ENCODE measurements at places on chromosomes 16 and 17.
A peak's percentile ranks its signal among the peaks of the same experiment; 100 is the strongest.

DNA sequence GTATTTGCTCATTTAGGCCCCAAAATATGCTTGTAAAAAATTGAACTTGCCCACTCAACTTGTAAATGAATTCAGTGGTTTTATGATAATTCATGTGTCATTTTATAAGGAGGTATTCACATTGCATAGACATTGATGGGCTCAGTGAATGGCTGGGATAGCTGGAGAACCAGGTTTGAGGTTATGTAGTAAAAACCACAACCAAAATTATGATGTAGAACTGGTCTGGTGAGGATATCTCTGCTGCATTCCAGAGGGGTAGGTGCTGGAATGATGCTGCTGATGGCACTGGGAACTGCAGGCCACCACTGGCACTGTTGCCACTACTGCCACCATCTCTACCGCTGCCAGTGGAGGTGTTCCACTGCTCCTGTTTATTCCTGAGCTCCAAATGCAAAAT lies 21.5 kb upstream of the RABEP1 start:
- DNase-seq: no peak

DNA sequence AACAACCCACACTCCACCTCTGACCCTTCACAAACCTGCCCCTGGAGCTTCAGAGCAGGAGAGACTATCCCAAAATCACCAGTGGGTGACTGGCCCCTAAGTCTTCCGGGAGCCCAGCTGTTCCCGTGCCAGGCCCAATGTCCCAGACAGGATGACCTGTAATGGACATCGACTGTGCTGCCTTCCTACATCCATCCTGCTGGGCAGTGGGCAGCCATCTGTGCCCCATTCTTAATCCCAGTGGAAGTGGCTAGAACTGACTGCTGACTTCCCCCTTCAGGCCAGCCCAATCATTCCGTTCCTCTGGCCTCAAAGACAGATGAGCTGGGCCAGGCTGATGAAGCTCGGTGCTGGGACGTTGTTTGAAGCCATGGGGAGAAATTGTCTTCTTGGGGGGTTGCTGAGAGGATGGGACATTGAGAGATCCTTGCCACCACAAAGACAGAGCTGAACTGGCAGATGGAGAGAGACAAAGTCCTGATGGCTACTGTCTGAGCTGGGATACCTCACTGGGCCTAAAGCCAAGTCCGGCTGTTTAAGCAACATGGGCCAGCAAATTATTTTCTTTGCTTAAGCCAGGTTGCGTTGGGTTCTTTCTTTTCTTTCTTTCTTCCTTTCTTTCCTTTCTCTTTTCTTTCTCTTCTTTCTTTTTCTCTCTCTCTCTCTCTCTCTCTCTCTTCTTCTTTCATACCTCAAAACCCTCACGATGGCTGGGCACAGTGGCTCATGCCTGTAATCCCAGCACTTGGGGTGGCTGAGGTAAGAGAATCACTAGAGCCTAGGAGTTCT lies 17.9 kb upstream of the ALOX15B start:
- DNase-seq: no peak

- DNase-seq: no peak
Measured at GRCh38 chr17:74842146-74842598, 17.5 kb downstream of the GRIN2C start.

DNA sequence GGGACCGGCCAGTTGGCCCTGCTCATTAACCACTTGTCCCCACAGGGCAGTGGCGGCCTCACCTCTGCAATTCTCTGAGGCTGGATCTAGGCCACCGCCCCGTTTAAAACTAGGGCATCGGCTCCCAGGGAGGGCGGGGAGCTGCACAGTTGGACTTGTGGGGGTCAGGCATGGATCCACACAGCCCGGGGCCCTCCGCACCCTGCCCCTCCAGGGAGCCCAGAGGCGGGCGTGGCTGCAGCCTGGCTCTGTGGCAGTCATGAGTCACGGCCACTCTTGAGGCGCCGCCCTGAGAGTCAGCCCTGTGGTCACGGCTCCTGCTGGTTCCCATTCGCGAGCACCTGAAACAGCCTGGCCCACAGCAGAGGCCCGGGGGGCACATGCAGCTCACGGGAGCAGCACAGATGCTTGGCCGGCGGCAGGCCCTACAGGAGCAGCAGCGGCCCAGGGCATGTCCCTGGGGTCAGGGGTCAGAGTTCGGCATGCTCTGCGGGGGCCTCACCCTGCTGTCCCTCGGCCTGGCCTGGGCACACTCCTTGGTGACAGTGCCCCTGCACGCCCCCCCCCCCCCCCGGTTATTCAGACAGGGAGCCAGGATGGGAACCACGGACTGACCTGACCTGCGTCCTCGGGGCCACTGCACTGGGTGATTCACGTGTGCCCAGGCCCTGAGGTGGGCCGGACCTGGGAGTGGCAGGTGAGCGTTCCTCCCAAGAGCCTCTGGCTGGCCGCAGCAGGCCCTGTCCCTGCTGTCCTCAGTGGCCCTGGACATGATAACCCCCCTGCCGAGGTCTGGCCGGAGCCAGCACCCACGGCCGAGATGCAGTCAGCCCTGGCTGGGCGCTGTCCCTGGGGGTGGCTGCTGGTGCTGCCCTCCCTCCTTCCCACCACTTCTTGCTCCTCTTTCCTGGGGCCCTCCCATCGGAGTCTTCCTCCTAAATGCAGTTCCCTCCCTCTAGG lies 8.2 kb downstream of the CAPN15 start:
- DNase-seq: peak; percentile 64

DNA sequence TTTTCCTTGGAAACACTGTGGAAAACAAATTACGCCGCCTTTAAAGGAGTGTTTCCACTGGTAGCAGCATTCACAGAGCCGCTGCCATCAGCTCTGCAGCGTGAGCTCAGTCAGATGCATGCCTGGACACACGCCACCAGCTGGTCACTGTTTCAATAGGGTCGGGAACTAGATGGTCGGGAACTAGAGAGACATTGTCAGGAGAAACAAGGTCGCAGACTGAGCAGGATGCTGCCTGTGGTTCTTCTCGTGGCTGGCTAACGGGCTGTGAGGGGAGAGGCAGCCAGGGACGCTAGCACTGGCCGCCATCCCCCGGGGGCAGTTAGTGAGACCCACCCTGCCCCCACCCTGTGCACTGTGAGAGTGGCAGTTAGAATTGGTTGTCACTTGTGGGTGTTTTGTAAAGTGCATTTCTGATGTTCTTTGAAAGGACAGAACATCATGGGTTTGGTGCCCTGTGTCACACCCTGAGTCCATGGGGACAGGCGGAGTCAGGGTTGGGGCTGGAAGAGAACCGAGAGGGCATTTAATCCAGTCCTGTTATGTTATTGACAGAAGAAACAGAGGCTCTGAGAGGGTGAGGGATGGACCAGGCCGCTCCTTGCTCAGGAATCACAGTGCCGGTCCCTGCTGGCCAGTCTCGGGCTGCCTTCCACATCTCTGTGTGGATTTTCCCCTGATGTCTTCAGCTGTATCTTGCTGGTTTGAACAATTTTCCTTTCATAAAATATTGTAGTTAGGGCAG lies 86.3 kb downstream of the SPECC1 start:
- peak; percentile 81 for DNase-seq

GRCh38 chr17:41793784-41794539 lies 7.5 kb upstream of the JUP start:
- DNase-seq: no peak

DNA sequence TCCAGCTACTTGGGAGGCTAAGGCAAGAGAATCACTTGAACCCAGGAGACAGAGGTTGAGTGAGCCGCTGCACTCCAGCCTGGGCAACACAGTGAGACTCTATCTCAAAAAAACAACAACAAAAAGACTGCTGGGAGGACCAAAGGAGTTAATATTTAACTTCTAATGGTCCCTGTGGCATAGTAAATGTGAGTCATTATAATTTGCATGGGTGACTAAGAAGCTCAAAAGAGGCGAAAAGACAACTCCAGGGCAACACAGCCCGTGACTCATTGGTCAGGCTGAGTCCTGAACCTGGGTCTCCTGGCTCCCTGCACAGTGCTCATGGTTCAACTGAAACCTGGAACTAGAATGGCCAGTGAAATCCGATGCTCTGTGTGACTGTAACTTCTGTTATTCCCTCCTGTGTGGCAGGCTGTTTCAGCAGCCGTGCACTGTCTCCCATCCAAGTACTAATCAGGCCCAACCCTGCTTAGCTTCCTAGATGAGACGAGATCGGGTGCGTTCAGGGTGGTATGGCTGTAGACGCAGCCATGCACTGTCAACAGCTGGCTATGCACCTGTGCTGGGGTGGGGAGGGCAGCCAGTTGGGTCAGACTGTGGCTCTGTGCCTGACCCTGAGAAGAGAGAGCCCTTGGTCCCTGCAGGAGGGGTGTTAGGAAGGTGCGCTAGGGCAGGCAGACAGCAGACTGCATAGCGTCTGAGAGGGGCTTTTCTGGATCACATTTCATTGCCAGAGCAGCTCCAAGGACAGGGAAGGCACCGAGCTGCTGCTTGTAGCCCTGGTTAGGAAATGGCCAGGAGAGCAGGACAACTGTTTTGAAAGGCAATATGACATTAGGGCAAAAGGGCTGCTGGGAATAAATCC lies 14.5 kb upstream of the GPRC5C start:
- DNase-seq: no peak

DNA sequence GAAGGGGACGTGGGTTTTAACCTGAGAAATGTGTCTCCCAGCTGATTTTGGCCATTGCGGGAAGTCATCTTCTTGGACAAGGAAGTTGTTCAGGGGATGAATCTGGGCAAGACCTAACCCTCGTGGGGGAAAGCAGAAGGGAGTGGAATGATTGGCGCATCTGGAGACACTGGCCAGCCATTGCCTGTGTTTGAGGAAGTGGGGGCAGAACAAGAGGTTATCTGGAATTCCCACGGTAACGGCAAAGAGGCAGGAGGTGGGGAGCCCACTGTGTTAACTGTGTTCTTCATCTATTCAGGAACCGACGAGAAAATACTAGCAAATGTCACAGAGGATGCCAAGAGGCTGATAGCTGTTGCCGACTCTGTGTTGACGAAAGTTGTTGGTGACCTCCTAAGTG lies 66.9 kb downstream of the RNF213 start:
- DNase-seq: peak; percentile 48

DNA sequence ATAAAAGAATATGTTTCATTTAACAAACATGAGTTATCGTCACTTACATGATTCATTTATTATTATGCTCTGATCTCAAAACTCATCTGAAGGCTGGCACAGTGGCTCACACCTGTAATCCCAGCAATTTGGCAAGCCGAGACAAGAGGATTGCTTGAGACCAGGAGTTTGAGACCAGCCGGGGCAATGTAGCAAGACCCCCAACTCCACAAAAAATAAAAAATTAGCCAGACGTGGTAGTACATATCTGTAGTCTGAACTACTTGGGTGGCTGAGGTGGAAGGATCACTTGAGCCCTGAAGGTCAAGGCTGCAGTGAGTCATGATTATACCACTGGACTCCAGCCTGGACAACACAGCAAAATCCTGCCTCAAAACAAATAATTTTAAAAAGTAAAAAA lies 16.0 kb downstream of the APPBP2 start:
- DNase-seq: no peak

Measured in left cardiac atrium (tissue), 4 donors.